ENCODE measurements at places on chromosomes 2 and 18.

GRCh38 chr2:189830510-189830909, 46.3 kb downstream of the PMS1 start:
- no peak for DNase-seq

DNA sequence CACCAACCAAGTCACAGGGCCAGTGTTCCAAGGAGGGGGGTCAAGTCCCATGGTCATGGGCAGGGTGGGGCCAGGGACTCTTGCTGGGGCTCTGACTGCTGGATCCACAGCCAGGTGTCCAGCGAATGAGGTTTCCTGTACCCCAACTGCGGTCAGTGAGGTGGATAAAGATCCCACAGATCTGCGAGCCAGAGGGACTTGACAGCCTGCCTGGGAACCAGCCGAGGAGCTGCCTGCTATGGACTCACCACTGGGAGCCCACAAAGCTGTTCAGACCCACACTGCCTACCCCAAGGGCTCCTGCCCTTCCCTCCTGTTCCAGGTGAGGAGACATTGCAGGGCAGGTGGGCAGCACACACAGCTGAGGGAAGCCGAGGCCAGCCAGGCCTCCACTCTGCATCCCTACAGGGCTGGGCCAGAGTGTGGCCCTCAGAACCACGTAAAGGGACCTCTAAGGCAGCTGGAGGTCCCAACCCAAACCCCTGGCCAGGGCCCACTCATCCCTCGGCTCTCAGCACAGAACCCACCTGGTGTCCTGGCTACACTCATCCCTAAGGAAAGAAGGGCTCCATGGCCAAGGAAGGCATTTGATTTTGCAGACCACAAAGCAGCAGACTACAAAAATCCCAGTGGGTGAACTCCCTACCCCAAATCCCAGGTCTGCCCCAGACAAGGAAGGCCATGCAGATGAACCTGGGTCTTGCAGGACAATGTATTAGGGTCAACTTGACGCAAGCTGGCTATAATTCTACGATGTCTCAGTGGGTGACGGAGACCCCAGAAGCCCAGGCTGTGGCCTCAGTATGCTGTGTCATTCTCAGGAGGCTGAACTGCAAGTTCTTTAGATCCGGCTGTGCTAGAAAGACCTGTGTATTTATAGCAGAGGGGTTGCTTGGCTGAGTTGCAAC, 209.2 kb downstream of the MGAT5 start:
- DNase-seq = no peak

DNA sequence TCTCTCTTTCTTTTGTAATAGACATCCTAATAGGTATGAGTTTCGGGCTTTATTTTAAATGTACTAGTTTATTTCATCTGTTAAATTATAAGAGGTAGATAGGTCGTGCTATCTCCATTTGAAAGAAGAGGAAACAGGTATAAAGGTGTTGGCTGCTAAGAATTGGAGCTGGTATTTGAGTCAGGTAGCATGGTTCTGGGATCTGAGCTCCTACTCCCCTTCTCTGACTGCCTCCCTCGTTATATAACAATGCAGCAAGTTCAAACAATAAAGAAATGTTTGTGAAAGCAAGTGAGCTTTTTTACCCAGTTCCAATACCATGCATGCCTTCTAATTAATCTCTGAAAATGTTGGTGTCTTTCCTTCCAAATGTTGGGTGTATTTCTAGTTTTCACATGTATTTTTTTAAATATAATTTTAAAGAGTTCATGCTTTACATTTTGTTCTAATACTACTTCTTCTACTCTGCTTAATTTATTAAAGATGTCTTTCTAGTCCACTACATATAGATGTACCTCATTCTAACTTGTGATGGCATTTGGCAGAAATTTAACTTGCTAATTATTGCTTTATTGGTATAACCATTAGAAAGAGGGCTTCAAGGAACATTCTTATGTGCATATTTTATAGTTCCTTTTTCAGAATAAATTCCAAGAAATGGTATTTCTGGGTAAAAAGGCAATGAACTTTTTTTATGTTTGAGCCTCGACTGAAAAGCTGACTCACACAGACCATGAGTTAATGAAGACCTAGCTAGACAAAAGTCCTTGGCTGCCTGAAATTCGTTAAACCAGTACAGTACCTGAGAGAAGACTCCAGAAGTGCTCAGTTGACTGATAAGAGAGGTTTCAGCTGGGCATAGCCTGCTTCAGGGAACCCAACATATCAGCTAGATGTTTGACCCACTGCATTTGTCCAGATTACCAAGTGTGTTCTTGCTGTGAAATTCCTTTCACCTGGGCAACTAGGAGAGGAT, 133.5 kb downstream of the CERS6 start:
- no peak for DNase-seq

DNA sequence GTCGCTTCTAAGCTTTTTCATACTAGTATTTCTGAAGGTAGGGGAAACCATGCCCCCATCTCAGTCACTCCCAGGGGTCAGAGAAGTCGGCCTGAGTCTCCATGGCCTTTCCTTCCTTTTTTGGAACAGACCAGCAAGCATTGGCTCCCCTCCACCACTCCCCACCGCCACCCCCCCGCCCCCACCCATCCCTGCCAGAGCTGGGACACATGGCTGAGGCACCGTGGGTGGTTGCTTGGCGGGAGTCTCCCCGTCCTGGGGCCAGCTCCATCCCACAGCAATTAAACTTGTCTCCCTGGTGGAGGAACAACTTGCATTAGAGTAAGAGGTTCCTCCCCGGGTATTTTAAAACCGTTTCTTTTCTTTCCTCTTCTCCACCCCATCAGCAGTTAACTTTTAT, 100.8 kb upstream of the TFPI start:
- DNase-seq = no peak

DNA sequence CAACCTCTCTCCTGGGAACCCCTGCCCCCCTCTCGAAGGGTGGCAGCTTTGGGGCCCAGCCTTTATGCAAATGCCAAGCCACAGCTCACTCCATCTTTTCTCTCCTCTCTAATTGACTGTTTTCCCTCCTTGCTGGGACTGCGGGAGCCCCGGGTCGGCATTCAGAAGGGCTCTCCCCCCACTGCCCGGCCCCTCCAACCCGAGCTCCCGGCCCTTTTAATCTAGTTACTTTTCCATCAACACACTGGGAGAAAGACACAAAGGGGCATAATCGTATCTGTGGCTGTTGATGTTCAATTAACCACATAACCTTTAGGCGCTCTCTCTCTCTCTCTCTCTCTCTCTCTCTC, 95.4 kb downstream of the INHBB start:
- DNase-seq = no peak

DNA sequence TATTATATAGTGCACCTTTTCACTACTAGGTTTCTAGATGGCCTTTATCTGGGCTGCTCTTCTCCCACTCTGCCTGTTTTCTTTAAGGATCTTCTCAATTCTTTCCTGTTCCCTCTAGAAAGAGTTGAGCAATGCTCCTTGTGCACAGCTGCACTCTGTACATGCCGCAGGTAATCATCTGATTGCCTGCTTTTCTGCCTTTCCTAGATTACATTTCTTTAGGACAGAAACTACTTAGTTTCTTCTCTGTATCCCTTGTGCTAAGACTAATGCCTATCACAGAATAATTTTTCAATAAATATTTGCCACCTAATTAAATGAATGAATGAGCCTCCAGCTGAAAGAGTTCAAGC, 802.4 kb upstream of the ID2 start:
- DNase-seq = no peak

DNA sequence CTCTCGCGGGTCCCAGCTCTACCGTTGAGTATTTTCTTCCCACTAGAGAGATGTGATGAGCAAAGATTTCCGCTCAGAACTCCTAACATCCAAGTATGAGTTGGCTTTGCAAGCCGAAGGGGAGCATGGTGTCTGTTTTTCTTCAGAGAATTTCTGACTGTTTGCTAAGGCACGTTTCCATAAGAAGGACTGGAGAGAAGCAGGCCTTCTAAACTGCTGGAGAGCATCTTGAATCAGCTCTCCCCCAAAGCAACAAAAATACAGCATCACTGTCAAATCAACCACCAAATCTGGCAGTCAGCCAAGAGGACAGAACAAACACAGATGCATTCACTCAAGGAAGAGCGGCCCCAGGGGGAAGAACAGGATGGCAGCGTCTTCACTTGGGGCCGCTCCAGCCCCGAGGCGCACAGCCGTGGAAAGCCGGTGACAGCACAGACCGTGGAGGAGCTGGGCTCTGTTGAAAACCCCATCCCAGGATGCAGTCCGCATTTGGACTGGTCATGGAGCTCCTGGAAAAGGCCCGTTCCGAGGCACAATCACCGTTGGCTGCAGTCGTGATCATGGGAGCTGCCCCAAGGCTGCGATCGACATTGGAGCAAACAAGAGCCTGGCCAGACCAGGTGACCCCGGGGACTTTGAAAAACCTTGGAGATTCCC, 101.4 kb downstream of the NFATC1 start:
- no peak for DNase-seq

DNA sequence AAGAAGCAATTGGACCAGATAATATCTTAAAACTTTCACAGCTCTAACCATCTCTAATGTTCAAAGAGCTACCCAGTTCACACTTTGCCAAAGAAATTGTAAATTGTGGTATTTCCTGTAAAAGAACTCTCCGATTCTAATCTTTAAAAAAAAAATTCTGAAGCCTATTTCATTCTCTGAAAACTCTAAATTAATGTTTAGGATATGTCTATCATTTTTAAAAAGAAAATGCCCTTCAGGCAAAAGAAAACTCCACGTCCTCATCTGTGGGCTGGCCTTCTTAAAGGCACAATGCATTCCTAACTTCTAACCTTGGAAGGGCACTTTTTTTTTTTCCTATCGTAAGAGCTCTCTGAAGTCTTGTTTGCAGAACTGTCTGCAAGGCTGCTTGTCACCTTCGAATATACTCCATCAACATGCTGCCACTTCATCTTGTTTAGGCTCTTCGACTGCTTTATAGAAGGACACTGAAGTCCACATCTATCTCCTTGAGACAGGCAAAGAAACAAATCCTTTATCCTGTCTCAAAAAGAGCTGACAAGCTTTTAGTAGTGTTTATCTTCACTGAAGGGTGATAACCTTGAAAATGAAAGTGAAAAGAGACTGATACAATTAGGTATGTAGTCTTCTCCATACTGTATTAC, 124.3 kb upstream of the SLC39A10 start:
- no peak for DNase-seq

DNA sequence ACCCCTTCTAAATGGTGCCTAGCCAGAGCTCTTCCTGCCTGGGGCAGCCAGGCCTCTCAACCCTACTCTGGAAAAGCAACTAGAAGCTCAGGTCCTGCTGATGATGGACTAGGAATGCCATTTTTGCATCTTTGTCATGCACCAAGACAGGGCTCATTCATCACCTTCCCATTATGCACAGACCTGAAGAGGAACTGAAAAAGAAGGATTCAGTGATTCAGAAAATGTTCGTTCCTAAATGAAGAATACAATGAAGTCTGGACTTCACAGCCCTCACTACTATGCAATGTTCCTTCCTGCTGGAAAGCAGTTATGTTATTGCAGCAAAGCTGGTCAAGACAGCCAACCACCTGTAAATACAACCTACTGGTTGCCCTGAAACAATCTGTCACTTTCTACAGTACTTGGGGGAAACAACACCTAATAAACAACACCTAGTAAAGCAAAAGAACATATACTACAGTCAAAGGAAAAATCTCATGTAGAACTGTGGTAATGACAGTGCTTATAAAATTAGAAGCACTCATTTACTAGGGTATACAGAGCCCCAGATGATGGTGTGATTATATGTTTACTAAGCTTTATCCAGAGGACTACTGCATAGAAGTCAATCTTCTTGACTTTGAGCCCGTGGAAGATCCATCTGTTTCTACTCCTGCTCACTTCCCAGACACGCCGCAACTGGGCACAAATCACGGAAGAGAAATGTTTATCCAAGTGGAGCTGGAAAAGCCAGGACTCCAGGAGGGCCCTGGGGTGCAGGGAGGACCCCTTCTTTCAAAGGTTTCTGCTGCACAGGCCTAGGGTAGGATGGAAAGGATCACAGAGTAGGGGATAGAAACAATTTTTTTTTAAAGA, 103.1 kb upstream of the THOC1 start:
- DNase-seq = no peak

- no peak for DNase-seq
These were observed 191.3 kb downstream of the RPRM start for GRCh38 chr2:153287109-153287801.

DNA sequence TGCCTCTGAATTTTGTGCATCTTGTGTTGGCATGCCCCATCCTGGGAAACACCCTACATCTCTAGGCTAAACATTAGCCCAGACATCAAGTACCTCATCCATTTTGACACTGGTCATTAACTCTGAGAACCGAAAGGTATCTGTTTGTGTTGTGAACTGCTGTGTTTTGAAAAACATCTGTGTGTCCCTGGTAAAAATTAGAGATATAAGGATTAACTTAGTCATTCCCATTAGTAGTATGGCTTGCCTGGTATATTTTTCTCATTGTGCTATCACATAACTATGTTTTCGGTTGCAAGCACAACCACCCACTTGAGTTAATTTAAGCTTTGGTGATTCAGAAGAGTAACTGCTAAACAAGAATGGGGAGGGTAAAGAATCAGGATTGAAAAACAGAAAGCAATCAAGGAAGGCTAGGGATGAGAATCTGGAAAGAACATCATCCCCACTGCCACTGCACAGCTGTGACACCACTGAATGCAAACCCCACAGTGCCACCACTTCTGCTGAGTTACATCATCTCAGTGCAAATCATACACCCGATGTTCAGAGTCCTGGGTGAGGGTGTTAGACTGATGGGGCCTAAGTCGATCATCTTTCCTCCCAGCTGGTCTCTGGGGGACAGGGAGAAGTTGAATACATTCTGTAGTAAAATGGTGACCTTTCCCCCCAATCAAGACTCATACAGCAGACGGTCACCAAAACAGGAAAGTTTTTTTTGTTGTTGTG, 234.0 kb downstream of the EPHA4 start:
- DNase-seq = no peak

All from NCI-H2107 (cell line).